ENCODE measurements at places on chromosomes 7 and 10.

- no peak for DNase-seq
These were observed 118.1 kb upstream of the ANKRD1 start for GRCh38 chr10:91038971-91039370.

- DNase-seq: no peak
These were observed 455.7 kb upstream of the PFKP start for GRCh38 chr10:2611603-2612002.

- no peak for DNase-seq
These were observed 6.6 kb upstream of the EBF3 start for GRCh38 chr10:129970465-129971364.

GRCh38 chr10:132138133-132138532 lies 48.6 kb upstream of the DPYSL4 start:
- no peak for DNase-seq

DNA sequence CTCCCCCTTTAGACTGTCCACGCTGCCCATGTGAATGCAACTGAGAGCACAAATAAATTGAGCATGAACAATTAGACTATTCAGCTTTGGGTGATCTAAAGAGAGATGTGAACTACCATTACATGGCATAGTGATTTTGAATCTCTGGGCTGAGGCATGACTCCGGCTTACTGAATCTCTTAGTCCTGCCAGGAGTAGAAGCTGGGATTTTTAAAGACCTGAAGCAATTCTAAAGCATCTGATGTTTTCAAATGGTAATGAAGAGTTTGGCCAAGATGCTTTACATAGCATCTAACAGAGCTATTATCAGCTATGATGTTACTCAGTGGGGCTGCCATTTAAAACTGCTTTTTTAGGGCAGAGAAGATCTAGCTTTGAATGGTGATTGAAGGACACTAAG lies 1059.1 kb downstream of the SORCS3 start:
- DNase-seq: no peak

- no peak for DNase-seq
These were observed 29.6 kb upstream of the ZC3HAV1 start for GRCh38 chr7:139139150-139139549.

- no peak for DNase-seq
These were observed 211.3 kb downstream of the SKIDA1 start for GRCh38 chr10:21314111-21314626.
